ENCODE measurements at places on chromosomes 5 and 9.

DNA sequence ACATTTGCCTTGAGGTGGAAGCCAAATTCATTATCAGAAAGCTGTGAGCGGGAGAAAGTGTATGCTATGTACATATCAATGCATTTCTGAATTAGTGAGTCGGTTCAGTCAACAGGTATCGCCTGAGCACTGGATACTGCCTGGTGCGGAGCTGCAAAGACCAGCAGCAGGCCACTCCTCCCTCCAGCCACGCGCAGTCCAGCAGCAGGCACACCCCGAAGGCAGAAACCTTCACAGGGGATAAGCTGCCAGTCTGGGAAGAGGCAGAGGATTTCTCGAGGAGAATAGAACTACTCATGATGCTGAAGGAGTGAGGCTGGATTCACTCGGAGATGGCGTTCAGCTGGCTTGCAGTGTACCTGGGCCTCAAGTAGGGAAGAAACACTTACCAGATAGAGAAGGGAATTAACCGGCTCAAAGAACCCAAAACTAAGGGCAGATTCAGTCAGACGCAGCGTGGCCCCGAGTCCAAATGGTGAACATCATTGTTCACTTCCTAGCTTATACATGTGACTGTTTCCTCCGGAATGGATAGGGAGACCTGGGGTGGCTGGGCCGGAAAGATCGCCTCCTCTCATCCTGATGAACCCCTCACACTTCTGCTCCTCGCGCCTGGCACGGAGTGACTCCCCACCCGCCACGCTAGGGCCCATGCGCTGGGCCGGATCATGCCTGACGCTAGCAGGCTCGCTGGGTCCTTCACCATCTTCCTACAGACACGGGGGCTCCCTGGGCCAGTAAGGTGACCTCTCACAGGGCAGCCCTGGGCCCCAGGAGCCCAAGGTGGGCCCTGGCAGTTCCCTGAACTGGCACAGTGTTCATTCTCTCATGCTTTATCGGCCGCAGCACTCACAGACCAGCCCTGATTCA is 78.1 kb upstream of the SPATA31C2 start:
- no peak for DNase-seq

DNA sequence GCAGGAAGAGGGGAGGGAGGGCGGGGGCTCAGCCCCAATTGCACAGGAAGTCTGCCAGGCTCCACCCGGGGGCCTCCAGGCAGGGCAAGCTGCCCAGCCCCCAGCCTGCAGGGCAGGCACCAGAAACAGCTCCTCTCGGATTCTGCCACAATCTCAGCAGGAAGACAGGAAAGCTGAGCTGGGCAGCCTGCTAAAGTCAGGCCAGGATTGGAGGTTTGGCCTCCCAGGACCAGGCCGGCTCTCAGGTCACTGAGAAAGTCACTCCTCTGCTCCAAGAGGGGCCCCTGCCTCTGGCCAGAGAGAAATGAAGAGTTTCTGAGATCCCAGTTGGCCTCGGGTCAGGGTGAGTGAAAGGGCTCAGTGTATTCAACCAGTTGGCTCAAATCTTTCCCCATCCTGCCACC is 54.6 kb upstream of the STXBP1 start:
- peak; percentile 58 for DNase-seq

GRCh38 chr5:321230-321725 is at the start of gene AHRR:
Gene AHRR (plus strand): TSS chr5:321714. CDS start chr5:343903, 22,189 bp downstream.
- peak; percentile 61 for DNase-seq

- no peak for DNase-seq
Observed at GRCh38 chr9:82034956-82035731, 46.6 kb downstream of the SPATA31D1 start.

- DNase-seq, result peak; percentile 84
Observed at GRCh38 chr5:53126521-53126920, 17.0 kb upstream of the MOCS2 start.

DNA sequence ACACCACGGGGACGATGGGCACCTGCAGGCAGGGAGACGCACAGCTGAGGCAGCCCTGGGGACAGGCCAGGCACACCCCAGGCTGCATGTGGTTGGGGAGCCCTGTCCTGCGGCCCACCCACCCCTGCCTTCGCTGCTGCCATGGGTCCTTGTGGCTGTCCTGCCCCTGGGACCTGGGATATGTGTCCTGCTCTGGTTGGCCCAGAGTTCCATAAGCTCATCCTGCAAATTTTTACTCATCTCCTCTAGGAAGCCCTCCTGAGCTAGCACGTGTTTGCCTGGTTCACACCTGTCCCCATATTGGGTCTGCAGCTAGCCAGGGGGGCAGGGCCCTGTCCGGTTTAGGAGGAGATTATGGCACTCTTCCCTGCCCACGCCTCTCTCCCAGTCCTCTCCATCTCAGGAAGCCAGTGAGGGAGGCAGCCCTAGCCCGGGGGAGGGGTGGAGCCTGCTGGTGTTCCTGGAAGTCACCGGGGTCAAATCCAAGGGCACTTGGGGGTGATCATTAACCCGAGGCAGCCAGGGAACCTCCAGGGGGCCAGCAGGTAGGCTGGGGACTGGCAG is 12.2 kb downstream of the EGFL7 start:
- DNase-seq, result no peak

DNA sequence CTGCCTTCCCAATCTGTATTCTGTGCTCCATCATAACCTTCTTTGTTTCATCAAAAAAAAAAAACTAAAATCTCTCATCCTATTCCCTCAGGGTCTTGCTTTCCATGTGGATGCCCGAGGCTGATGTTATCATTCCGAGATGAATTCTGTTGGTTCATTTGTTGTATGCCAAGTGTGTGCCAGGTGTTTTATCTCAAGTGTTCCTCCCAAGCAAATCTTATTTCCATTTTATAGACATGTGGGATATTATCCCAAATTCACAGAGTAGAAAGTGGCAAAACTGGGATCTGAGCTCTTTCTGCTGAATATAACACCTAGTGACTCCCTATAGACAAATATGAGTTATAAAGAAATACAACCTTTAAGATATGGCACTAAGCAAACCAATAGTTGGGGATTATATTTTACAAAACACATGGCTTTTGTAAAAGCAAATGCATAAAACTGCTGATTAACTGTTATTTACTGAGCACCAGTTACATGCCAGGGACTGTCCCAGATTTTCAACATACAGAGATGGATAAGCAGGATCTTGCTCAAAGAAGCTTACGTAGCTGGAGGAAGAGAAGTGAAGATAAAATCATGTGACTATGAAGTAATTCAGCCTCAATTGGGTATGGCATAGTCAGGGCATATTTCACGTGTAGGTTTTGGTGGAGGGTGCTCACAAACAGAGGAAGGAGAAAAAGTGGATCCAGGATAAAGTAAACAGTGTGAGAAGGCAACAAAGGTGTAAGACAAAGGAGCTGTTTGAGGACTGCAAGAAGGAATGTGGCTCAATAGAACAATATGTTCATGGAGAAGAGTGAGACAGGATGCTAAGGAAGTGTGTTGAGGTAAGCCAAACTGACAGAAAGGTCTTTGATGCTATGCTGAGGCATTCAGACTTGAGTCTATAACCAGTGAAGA is 143.3 kb upstream of the ADAMTSL1 start:
- no peak for DNase-seq

DNA sequence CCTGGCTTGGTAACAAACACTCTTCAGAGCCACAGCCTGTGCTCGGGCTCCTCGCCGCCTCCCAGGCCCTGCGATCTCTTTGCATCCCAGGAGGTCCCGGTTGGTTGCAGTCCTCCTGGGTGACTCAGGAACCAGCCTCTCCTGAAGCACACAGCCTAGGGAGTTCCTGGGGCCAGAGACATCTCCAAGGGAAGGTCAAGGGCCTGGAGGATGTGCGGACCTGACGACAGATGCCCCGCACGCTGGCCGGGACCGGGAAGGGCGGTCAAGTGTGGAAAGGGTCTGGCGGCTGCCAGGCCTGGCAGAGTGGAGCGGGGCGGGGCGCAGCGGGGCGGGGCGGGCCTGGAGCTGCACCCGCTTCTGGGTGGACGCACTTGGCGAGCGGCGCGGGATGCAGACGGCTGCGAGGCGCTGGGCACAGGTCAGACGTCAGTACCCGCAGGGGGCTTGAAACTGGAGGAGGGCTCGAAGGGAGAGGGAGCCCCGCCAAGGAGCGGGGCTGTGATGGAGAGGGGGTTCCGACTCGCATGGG is 45.0 kb upstream of the PRSS3 start:
- no peak for DNase-seq

DNA sequence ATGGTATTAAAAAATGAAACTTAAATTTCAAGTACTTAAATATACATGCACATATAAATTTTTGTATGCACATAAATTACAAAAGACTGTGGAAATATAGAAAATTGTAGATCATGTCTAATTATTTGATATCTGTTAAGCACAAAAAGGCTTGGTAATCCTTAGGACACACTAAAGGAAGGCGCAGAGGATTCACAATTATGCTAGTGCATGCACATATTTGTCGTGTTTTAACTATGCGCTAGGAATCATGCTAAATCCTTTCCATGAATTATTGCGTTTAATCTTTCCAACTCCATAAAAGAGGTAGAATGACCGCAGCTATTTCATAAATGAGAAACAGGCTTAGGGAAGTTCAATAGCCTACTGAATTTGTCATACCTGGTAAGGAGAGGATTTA is 244.1 kb upstream of the ITGA1 start:
- no peak for DNase-seq

- no peak for DNase-seq
Observed at GRCh38 chr5:108168915-108169314, 213.0 kb downstream of the FBXL17 start.

DNA sequence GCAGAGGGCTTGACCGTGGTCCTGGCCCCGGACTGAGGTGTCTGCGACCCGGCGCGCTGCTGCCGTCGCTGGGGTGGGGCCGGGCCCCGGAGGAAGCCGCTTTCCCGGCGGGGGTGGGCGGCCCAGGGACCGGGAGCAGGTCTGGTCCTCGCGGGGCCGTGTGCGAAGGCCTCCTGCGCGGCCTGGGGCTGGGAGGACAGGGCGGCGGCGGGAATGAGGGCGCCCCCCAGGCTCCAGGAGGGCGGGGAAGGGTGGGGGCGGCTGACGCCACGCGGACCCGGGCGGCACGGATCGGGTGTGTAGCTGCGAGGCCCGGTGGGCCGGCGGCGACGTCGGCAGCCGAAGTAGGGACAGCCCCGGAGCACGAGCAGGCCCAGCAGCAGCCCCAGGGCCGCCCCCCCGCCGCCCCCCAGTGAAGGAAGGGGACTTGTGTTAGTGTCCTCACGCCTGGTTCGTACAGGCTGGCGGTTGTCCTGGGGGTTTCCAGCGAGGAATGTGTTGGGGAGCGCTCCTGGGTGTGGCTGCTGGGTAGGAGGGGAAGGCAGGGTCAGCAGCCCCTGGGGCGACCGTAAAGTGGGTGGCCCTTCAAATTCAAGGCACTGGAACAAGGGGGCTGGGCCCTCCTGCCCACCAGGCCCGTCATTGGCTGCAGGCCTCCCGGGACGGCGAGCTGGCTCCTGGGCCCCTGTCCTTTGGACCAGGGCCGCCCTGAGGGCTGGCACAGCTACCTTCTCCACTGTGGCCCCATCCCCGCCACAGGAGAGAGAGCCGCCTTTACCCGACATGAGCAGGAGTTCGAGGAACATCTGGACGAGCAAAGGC is 597 bp upstream of the TMEM250 start:
- DNase-seq, result no peak

- DNase-seq, result peak; percentile 5
Observed at GRCh38 chr5:152813526-152813925, 408.4 kb upstream of the NMUR2 start.

- DNase-seq, result no peak
Observed at GRCh38 chr9:98838155-98838867, 30.8 kb downstream of the GALNT12 start.

- DNase-seq, result no peak
Observed at GRCh38 chr9:82970359-82970758, 92.6 kb downstream of the RASEF start.

- DNase-seq, result peak; percentile 84
Observed at GRCh38 chr5:39194466-39195136, 24.8 kb downstream of the FYB1 start.

DNA sequence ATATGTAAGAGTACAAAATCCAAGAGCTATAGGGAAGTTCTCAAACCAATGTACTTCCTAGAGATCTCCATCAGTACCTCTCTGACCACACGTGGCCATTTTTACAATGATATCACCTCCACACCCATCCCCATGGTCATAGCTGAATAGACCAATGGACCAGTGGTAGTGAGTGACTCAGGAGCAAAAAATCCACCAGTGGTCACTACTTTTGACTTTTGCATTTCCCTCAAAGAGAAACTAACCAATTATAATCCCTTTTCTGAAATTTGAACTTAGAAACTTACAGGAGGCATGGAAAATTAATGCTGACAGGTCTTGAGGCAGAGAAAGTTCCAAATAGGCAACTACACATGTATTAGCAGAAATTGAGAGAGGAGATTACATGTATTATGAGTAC is 238.4 kb downstream of the TRPM3 start:
- DNase-seq, result peak; percentile 22

DNA sequence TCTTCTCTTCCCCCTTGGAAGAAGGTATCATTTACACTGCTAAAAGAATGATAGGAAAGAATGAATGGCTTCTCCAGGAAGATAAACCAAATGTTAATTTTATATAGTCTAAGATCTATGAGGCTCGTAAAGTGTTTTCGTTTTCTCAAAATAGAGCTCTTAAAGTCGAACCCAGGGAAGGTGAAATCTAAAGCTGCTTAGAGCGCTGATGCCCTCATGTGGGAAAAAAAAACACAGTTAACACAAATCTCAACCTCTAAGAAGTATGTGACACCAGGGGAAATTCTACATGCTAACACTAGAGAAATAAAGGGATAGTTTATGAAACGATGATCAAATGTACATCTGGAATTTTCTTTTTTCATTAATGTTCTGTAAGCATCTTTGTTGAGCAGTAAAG is 257.9 kb downstream of the RASEF start:
- no peak for DNase-seq

DNA sequence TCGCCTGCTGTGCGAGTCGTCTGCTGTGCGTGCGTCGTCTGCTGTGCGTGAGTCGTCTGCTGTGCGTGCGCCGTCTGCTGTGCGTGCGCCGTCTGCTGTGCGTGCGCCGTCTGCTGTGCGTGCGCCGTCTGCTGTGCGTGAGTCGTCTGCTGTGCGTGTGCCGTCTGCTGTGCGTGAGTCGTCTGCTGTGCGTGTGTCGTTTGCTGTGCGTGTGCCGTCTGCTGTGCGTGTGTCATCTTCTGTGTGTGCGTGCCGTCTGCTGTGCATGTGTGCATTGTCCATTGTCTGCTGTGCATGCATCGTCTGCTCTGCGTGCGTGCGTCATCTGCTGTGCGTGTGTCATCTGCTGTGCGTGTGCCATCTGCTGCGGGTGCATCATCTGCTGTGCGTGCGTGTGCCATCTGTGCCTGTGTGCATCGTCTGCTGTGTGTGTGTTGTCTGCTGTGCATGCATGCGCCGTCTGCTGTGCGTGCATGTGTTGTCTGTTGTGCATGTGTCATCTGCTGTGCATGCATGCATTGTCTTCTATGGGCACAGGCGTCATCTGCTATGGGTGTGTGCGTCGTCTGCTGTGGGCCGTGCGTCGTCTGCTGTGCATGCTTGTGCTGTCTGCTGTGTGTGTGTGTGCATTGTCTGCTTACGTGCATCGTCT is 68.6 kb upstream of the IRX4 start:
- no peak for DNase-seq

GRCh38 chr9:128253140-128253990 is 22.4 kb downstream of the GOLGA2 start:
- no peak for DNase-seq

- DNase-seq, result no peak
Observed at GRCh38 chr5:72687288-72687687, 129.2 kb upstream of the TNPO1 start.

- no peak for DNase-seq
Observed at GRCh38 chr5:64744914-64745313, 23.6 kb downstream of the SREK1IP1 start.
